Astrocyte of the cerebellum (primary cell): ENCODE measurements at places on chromosomes 3 and 15.

GRCh38 chr3:26657348-26657976, 34.9 kb downstream of the LRRC3B start:
- DNase-seq: no peak

DNA sequence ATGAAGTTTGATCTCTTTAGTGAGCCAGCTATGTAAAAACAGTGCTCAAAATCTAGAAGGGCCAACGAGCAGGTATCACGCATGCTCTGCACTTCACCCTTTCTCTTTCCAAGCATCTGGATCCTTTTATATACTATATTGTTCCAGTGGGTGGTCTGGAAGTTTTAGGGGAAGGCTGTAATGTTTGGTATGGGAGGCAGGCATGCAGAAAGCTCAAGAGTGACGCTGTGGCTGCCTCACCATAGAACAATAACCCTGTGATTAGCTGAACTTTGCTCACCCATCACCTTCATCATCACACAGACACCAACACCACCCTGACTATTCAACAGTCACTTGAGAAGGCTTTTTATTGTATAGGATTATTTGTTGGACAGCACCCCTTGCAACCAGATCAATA, 81.6 kb downstream of the FBN1 start:
- no peak for DNase-seq

DNA sequence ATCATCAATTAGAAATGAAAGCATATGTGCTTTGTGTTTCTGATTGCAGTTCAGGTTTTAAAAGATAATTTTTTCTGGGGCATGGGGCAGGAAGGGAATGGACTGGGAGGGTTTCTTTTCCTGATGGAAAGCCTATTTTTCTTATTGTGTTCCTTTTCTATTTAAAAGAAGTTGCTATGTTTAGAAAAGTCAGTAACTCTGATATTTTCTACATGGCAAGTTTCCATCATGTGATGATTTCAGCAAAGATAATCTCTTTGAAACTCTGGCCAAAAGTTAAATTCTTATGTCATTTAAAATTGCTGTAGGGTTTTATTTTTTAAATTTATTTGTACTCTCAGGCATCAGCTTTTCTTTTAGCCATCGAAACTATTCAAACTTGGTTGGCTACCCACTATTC, 601.2 kb downstream of the FOXP1 start:
- no peak for DNase-seq

- no peak for DNase-seq
Observed at GRCh38 chr3:55675478-55675877, 188.4 kb upstream of the WNT5A start.

DNA sequence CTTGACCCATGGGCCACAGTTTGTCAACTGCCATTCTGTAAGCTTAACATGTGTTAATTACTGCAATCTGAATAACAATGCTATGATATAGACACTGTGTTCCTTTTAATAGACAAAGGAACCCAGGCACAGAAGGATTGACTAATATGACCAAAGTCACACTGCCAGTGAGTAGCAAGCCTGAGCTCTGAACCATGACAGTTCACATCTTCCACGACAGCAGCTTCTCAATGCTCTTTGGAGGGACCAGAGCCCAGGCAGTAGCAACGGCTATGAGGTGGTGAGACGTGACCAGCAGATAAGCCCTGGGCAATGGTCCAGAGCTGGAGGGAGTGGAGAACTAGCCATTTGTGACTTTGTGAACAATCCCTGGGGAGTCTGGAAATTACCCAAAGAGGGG, 19.4 kb downstream of the CA12 start:
- DNase-seq: no peak

DNA sequence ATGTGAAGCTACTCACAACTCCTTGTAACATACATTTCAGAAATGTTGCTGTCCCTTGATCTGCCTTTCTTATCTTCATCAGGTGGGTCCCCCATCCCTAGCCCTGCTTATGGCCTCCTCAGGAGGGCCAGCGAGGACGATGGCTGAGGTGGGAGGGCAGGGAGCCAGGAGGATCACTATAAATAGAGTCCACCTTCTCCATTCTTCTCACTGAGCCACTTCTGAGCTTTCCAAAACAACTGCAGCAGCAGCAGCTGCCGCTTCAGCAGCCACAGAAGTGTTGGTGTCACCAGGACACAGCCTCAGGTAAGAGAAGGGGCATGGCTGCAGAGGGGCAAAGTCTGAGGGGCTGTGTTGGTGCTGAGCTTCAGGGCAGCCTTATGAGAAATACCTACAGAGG, 53.5 kb downstream of the ANAPC13 start:
- no peak for DNase-seq

GRCh38 chr15:68107142-68107541, 53.0 kb downstream of the PIAS1 start:
- no peak for DNase-seq

- no peak for DNase-seq
Observed at GRCh38 chr3:9247361-9247940, 2.0 kb downstream of the SRGAP3 start.
